Forelimb muscle (tissue), 1 donor: ENCODE measurements at places on chromosomes 5 and 9. TPM values are rescaled to one million over a fixed set of nuclear protein-coding genes. Genes with fewer than 3 reads are reported as not detected.

DRD1 gene
- polyA plus RNA-seq: not detected

FOXD1 gene
- polyA plus RNA-seq: 0.76 TPM

KIF24 gene
- polyA plus RNA-seq: 15.9 TPM

GABRA6 gene
- not detected for polyA plus RNA-seq

KCNN2 gene
- polyA plus RNA-seq: 8.2 TPM

FOXD4L4 gene
- not detected for polyA plus RNA-seq

PITX1 gene
- polyA plus RNA-seq: 17.8 TPM

CTXN3 gene
- polyA plus RNA-seq: 1.0 TPM

ZDHHC11 gene
- polyA plus RNA-seq: 8.7 TPM

ALDOB gene
- 0.51 TPM for polyA plus RNA-seq

CCDC152 gene
- polyA plus RNA-seq: 3.6 TPM

GABRA1 gene
- not detected for polyA plus RNA-seq

OR1J2 gene
- not detected for polyA plus RNA-seq

WDR38 gene
- 0.11 TPM for polyA plus RNA-seq

GAPVD1 gene
- polyA plus RNA-seq: 20.5 TPM

SEMA6A gene
- polyA plus RNA-seq: 43.9 TPM
